ENCODE measurements at places on chromosomes 3 and 15.

- no peak for DNase-seq
Observed at GRCh38 chr15:57743424-57743823, 36.9 kb downstream of the POLR2M start.

DNA sequence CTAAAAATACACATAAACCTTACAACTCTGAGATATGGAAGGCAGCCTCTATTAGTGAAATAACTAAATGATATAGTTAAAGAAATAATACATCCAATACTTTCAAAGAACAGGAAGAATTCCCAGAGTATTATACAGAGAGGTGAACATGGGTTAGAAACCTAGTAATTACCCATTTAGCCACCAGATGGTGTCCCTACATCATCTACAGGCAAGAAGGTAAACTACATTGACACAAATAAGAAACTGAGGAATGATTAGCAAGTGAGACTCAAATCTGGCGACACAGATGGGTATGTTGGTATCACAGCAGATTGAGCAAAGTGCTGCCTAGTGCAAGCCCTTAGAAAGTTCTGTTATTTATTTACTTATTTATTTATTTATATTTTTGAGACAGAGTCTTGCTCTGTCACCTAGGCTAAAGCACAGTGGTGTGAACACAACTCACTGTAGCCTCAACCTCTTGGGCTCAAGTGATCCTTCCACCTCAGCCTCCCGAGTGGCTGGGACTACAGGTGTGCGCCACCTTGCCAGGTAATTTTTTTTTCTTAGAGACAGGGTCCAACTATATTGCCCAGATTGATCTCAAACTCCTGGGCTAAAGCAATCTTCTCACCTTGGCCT lies 28.2 kb downstream of the NEK4 start:
- no peak for DNase-seq

DNA sequence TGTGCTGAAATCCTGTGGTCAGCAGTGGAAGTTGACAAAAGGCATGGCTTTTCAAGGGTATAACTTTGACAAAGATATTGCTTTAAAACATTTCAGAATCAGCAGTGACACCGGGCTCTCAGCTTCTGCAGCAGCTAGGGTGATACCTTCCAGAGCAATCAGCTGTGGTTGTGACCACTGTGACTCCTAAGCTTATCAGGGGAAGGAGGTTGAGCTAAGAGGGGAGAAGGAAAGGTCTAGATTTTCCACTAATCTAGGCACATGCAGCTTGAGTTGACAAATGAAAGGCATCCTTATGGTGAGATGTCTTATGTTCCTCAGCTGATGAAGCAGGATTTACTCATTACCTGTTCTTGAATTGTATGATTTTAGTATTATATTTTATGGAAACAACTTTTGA lies 16.3 kb upstream of the LRRFIP2 start:
- DNase-seq, result no peak

GRCh38 chr15:70617911-70618287 lies 145.5 kb downstream of the UACA start:
- DNase-seq, result no peak

DNA sequence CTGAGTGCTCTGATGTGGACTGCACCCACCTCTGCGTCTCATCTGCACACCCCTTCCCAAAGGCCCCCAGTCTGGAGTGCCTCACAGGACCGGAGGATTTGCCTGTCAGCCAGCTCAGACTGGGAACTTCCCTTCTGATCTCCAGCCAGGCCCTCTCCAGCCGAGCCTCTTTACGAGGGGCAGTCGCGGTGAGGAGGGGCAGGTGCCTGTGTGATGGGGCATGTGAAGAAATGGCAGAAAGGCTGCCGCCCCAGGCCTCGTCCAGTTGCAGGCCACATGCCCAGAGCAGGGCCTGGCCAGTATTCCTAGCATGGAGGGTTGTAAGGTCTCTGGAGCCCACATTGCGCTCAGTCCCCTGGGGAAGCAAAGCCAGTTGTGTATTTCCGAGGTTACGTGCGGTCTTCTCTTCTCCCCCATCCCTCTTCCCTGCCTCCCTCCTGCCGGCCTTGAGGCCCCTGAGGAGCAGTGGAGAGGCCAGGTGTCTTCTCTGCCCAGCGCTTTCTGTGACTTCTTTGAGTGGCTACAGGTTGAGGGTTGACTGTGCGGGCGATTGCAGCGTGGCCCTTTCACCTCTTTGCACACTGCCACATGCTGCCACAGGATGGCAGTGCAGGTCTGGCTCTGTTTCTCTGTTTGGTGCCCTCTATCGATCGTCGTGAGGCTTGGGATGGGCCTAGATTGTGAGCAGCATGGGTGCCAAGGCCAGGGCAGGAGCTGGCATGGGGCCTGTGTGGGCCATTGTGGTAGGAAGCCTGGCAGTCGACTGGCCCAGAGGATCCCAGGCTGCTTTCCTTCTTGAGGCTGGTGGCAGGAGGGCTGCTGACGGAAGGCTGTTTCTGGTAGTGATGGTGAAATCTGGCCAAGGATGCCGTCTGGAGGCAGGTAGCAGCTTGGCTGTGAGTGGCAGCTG lies 5.3 kb downstream of the CLK3 start:
- DNase-seq, result peak; percentile 36

DNA sequence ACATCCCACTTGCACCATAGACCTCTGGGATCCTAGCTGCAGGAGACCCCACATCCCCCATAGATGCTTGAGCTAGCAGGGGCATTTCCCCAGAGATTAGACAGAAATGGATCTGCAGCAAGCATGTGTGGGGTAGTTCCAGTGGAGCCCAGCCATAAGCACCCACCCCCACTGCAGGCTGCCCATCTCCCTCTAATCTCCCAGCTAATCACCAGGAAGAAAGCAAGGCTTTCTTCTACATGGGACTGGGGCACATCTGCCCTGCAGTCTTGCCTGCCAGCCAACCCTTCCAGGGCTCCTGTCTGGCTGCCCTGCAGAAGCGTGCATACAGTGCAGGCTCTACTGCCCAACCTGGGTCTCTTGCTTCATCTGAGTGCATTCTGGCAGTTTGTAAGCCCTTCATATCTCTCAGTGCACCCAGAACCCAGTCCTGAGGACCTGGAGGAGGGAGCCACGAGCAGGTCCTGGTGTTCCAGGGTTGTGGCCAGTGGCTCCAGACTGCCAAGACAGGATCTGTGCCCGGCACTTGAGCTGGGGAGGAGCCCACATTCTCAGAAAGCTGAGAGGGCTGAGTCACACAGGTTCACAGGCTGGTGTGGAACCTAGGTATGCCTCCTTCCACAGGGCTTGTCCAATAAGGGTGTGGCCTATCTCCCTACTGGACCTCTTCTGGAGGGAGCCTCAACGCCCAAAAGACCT lies 49.9 kb upstream of the IGSF11 start:
- DNase-seq, result no peak

DNA sequence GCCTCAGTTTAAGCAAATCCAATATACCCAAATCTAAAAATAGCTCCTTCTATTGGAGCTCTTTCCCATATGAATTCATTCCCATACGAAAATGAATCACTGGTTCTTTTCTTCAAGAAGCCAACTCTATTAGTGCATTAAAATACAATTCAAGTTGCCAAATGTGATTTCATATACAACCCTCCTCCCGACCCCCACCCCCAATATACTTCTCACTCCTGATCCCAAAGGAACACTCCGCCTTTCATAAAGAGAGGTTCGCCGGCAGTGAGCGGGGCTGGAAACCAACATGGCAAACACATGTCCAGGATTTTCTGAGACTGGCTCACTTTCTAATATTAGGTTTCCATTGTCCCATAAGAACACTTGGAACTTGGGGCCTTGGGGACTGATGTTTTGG lies 48.5 kb downstream of the MAGEF1 start:
- no peak for DNase-seq

DNA sequence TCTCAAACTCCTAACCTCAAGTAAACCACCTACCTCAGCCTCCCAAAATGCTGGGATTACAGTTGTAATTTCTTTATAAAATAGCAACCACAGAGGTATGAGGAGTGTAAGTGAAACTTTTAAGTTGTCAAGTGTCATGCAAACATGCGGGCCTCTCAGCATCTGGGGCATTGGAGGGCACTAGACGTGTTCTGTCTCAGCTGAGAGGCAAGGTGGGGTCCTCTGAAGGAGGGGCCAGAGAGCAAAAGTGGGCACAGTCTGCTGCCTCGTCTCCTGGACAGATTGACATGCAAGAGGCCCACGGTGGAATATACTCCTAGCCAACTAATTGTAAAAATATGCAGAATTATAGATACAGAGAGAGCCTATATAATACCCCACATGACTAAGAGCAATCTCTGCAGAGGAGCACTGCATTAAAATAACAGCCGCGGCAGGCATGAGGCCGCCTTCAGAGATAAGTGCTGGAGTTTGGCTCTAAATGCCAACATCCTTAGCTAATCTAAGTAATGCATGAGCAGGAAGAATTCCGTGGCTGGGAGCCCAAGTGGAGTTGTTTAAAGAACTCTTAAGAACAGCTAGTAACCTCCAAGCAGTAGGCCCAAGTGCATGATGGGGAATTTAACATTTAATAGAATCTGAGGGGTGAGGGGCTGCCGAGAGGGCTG lies 87.8 kb upstream of the RNU6-1 start:
- no peak for DNase-seq

DNA sequence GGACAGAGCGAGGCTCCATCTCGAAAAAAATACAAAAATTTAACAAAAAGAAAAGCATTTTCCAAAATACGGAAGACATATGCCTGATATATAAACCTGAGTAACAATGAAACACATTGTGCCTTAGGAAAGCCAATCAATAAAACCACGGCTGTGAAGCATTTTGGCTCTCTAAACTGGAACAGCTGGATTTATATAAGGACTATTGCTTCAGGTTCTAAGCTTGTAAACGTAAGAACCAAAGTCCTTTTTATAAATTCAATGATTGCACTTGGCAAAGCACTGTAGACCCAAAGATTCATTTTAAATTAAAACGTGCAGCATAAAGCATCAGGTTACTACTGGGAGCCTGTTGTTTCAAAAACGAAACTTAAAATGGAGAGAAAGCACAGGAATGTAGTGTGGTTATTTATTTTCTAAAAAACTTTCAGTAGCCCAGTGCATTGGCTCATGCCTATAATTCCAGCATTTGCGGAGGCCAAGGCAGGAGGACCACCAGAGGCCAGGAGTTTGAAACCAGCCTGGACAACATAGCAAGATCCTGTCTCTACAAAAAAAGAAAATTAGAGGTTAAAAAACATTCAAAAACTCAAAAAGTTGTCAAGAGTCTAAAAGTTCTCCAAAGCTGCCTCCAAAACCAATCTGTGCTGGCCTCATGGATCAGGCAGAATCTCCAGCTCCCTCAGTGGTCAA lies 61.5 kb downstream of the USF3 start:
- no peak for DNase-seq

- no peak for DNase-seq
Observed at GRCh38 chr15:70580286-70580685, 183.1 kb downstream of the UACA start.

All from KG1 (cell line).